Mesenteric fat pad (tissue), 1 donor: ENCODE measurements at places on chromosomes 2 and 18.
A peak's percentile ranks its signal among the peaks of the same experiment; 100 is the strongest.

- DNase-seq: no peak
These were observed 5.2 kb upstream of the ARID5A start for GRCh38 chr2:96531366-96531765.

GRCh38 chr18:1846640-1847039 is 724.7 kb downstream of the METTL4 start:
- no peak for DNase-seq

GRCh38 chr2:9212661-9213411 is 6.2 kb downstream of the ASAP2 start:
- DNase-seq: no peak

DNA sequence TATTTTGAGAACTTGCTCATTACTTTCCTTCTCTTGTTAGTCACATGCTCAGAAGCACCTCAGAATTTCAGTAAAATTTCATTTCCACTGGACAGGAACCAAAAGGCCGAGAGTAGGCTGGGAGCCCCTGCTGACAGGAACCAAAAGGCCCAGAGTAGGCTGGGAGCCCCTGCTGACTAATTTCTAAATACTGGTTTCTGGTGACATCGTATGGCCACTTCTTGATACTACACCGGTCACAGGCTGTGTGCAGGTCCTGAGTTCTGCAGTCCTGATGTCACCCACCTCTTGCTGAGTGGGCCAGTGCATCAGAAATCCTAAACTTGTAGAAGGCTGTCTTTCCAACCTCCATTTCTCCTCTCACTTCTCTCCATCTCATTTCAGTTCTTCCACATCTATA is 17.7 kb upstream of the EN1 start:
- no peak for DNase-seq

DNA sequence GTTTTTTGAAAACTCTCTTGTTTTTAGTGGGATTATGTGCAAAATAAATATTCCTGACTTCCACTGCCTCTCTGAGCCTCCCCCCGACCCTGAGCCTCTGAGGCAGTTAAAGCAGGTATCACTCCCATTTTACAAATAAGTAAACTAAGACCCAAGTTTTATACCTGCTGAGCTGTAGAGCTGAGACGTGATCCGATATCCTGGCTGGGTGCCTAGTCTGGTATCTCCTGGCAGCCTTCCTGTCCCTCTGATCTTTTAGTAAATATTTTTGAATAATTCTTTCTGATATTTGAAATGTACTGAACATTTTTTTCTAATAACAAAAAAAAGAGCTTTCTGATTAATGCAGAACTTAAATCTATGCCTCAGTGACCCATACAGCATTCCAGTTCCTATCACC is 108.3 kb upstream of the NOSTRIN start:
- no peak for DNase-seq

GRCh38 chr18:62282188-62282629 is 42.9 kb upstream of the TNFRSF11A start:
- DNase-seq: no peak

- DNase-seq: no peak
These were observed 131.3 kb downstream of the PRPF40A start for GRCh38 chr2:152585830-152586484.

GRCh38 chr18:75391279-75392225 is 36.0 kb downstream of the SMIM21 start:
- DNase-seq: no peak

DNA sequence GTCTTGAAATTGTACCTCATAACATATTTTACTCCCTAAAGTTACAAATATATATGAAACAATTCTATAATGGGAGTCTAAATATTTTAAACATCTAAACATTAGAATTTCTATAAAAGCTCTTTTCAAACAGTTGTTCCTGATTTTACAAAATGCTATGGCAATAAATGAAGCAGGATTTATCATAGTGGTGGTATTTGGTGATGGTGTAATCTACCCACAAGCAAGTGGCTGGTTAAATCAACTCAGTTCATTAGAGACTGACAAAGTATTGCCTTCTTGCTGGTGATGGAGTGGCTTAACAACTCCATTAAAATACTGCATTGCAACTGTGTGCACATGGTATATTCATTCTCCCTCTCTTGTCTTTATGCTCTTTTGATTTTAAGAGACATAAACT is 138.9 kb downstream of the PMAIP1 start:
- no peak for DNase-seq

GRCh38 chr2:172350839-172351479 is 76.4 kb upstream of the ITGA6 start:
- no peak for DNase-seq

DNA sequence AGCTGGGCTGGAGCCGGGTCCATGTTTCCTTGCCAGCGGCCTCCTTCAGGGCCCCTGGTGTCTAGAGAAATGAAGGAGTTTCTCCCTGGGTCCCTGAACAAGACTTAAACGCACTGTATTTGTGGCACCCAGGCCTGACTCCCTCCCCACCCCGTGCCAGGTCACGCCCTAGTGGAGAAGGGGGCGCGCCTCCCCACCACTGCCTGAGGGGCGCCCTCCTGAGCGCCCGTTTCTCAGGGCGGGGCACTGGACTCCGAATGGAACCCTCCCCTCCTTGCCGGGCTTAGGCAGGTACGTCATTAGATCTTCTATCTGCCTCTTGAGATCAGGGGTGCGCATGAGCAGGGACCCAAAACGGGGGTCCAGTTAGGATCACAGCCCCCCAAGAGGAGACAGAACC is 16.3 kb downstream of the ODC1 start:
- DNase-seq: no peak

- no peak for DNase-seq
These were observed 154.8 kb upstream of the APCDD1 start for GRCh38 chr18:10299643-10300042.

DNA sequence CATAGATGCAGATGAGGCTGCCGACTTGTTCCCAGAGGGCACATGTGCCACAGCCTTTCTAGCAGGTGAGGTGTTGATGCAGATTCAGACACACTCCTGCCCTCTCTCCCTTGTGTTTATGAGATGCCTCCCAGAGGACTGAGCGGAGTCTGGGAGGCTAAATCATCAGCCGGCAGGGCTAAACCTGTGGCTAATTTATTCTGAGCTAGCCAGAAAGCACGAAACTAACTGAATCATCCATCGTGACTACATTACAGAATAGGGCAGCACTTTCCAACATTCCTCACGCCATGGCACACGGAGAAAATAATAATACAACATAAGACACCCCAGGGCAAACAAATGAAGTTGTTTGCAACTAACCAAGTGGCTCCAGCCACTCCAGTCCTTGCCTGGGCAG is 101.7 kb upstream of the FZD7 start:
- DNase-seq: no peak

DNA sequence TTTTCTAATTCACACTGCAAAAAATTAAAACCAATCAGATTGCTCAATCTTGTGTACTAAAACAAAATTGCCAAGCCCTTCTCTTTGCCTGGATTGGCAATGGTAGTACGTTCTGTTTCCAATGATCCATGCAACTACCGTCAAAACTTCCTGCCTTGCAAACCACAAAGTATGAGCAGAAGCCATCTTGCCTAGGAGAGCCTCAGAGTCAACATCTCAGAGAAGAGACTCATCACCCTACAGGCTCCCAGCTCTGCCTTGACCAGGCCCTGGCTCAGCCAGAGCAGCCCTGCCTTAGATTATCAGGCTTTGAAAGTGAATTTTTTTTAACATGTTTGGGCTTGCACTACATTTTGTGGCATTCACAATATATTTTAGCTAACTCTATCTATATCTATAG is 574.1 kb downstream of the SATB2 start:
- no peak for DNase-seq

DNA sequence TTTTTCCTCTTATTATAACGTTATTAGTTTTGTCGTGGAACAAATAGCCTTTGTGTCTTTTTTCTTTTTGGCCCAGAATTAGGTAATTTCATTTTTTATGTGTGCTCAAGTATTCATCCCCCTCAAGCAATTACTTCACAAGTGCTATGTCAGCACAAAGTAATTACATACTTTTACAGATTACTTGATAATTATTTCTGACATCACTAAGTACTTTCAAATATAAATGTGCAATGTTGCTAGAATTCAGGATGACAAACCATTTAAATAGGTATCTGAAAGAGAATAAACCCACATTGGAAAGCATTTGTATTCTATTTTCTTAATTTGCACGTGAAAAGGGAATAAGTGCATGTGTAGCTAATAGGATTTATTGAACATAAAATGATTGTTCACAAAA is 238.2 kb downstream of the CDH7 start:
- DNase-seq: no peak

GRCh38 chr2:201260302-201260800 is at the start of gene CASP8:
Gene CASP8, plus strand, starts transcription at chr2:201260536. Its CDS starts 5,951 bp downstream, at chr2:201266487.
- DNase-seq: no peak

DNA sequence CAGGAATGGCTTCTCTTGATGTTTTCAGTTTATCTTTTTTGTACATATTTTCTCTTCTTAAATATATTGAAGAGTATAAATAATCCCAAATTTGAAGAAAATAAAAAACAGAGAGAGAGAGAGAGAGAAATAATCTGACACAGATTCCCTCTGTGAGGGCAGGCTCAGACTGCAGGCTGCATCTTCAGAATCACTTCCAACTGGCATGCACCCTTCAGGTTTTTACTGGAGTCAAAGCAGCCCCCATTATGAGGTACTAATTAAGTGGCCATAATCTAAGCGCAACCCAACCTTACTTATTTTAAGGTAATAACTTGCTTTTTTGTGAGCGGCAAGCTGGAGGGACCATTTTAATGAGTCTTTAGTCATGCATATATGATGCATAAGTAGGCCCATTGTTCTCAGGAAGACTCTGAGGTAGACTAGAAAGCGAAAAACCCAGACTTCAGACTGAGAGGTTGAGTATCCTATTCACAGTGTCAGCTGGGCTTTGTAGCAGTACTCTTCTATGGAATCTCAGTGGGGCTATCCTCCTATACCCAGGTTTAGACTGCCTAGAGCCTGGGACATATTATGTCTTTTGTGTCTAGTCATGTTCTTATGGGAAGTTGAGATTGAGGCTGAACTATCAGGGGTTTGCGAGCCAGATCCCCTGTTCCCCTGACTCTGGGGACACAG is 167.4 kb downstream of the SP3 start:
- DNase-seq: no peak

DNA sequence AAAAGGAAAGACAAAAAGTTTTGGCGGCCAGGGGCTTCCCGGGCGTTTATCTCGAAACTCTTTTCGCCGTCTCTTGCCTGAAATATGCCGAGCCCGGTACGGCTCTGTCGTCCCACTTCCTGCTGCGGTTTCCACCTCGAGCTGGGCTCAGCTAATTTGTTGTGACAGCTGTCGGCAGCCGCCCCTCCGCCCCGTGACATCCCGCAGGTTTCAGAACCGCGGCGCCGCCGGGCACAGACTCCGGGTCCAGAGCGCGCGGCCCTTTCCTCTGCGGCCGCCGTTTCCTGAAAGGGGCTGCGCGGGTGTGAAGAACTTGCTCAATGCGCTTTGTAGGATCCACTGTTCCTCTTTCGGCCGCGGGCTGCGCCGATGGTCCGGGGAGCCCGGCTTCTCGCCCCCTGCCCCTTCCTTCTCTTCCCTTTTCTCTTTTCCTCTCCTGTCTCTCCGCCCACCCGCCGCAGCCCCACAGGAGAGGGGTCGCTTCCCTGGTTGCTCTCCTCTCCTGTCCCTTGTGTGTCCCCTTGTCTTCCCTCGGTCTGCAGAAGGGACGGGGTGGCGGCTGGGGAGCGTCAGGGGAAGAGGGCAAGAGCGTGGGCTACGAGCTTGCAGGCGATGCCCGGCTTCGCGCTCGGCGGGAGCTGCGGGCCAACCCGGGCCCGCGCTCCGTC is 648 bp downstream of the ARID5A start:
- no peak for DNase-seq

DNA sequence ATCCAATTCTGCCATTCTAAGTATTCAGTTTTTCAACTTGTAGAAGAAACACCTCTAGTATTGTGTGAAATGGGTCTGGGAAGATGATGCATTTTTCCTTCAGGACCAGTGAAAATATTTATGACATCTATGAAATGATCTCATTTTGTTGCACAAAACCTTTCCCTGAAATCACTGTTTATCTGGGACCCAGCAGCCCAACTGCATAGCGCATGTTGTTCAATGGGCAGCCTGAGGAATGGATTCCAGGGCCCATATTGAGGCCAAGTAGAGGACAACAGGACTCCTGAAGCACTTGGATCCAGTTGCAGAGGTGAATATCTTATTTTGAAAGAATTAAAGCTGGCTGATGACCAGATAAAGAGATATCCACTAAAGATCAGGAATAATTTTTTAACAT is 7.3 kb downstream of the RBMS1 start:
- no peak for DNase-seq

GRCh38 chr2:172552547-172553291 is 3.2 kb upstream of the PDK1 start:
- no peak for DNase-seq

GRCh38 chr18:45916302-45916701 is 50.8 kb downstream of the EPG5 start:
- DNase-seq: no peak

GRCh38 chr2:27754138-27754588 is 17.4 kb upstream of the MRPL33 start:
- DNase-seq: no peak

GRCh38 chr2:8225266-8225665 is 456.6 kb upstream of the ID2 start:
- no peak for DNase-seq

- DNase-seq: no peak
These were observed 84.1 kb upstream of the POMC start for GRCh38 chr2:25252291-25253152.

- DNase-seq: no peak
These were observed 1344.2 kb downstream of the LRP1B start for GRCh38 chr2:140786585-140786984.

DNA sequence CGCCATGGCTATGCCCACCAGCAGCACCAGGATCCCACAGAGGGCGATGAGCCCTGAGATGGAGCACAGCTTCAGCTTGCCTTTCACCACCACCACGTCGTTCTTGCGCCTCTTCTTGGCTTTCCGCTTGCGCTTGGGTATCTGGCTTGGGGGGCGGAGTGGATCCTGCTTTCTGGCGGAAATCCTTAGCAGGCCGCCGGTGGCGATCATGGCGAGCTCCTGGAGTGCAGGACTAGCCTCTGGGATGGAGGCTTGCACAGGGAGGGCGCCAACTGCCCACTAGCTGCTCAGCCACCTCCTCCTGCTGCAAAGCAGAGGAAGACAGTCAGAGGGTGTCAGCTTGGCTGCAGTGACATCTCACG is 3.5 kb downstream of the TMEM200C start:
- DNase-seq: no peak

- DNase-seq: no peak
These were observed 487.0 kb downstream of the DCC start for GRCh38 chr18:52826994-52827393.

GRCh38 chr2:152410165-152410597 is 75.2 kb downstream of the FMNL2 start:
- DNase-seq: no peak

- DNase-seq: peak; percentile 89
These were observed 81.1 kb downstream of the RTP5 start for GRCh38 chr2:241950413-241951315.
